ENCODE measurements at places on chromosomes 13 and 19. TPM values are rescaled to one million over a fixed set of nuclear protein-coding genes. Genes with fewer than 3 reads are reported as not detected.

CGB7 gene
- total RNA-seq: 0.35 TPM

- no peak for DNase-seq
These were observed 211.2 kb upstream of the RXFP2 start for GRCh38 chr13:31528176-31528575.

DNA sequence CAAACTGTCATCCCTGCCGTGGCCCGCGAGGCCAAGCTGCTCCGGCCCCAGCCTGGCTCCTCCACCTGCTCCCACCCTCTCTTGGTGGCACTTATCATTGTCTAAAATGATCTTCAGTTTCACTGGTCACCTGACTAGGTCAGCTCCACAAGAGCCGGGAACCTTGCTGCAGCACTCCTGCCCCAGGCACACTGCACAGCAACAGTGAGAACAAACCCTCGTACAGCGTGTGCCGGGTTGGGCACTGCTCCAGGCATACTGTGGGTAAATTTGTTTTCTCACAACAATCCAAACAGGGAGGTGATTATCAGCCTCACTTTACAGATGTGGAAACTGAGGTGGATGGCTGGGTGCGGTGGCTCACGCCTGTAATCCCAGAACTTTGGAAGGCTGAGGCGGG lies 8.9 kb downstream of the DEDD2 start:
- no peak for DNase-seq

- no peak for DNase-seq
These were observed 85.2 kb upstream of the USP29 start for GRCh38 chr19:57034544-57034943.

GRCh38 chr13:46062185-46062584 lies 9.6 kb upstream of the ZC3H13 start:
- no peak for DNase-seq

Measured in renal cortical epithelial cell (primary cell).